Activated CD8-positive, alpha-beta memory T cell treated with anti-CD3 and anti-CD28 coated beads for 4 hours (primary cell): ENCODE measurements at places on chromosomes 2 and 18.

DNA sequence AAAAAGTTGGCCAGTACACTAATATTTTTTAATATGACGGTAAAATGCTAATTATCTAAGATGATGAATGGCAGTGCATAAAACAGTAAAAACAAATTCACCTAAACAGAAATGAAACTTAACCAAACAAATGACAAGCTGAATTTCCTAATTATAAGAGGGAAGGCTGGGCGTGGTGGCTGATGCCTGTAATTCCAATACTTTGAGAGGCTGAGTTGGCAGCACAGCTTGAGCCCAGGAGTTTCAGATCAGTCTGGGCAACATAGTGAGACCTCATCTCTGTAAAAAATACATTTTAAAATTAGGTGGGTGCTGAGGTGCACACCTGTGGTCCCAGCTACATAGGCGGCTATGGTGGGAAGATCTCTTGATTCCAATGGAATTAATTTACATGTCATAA, 120.1 kb downstream of the USP34 start:
- DNase-seq: no peak

- DNase-seq: no peak
These were observed 5.7 kb upstream of the OTOS start for GRCh38 chr2:240146141-240146561.

- no peak for DNase-seq
These were observed 8.8 kb downstream of the PRLH start for GRCh38 chr2:237574894-237575868.

DNA sequence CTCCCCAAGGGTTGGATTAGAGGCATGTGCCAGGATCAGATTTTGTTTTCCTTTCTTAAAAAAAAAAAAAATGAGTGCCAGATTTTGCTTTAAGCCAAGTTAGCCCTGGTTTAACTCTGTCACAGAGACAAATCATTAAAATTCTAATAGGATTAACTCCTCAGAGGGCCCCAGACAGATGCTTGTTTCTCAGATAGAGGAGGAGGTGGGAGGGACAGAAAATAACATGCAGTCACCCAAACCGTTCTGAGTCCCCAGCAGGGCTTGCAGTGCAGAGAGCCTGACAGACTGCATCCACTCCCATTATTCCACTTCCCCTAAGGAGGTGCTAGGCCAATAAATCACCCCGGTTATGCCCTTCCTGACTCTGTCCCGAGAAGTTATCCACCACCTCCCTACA, 6.3 kb upstream of the PROKR1 start:
- no peak for DNase-seq
